ENCODE measurements at places on chromosomes 2 and 18. TPM values are rescaled to one million over a fixed set of nuclear protein-coding genes. Genes with fewer than 3 reads are reported as not detected.
A peak's percentile ranks its signal among the peaks of the same experiment; 100 is the strongest.

Gene GKN2
- not detected for total RNA-seq

Gene IL1RN
- 4.4 TPM for total RNA-seq

Gene C18orf54
- total RNA-seq, result 4.4 TPM

Gene EFEMP1
- not detected for total RNA-seq

DNA sequence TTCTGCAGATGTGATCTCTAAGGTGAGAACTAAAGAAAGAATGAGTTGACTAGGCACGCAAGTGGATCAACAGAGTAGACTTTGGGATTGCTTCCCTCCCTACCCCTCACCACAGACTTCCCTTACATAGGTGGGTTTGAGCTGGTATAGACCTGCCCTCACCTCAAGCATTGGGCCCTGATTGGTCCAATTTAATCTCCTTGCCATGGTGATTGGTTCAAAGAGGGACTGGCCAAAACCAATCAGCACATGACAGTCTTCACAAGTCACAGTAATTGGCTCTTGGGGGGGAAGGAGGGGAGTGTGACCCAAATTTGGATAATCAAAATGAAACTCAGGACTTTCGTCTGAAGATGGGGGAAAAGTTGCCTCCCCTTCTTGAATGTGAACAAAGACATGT, 36.6 kb upstream of the LNPK start:
- DNase-seq, result no peak

DNA sequence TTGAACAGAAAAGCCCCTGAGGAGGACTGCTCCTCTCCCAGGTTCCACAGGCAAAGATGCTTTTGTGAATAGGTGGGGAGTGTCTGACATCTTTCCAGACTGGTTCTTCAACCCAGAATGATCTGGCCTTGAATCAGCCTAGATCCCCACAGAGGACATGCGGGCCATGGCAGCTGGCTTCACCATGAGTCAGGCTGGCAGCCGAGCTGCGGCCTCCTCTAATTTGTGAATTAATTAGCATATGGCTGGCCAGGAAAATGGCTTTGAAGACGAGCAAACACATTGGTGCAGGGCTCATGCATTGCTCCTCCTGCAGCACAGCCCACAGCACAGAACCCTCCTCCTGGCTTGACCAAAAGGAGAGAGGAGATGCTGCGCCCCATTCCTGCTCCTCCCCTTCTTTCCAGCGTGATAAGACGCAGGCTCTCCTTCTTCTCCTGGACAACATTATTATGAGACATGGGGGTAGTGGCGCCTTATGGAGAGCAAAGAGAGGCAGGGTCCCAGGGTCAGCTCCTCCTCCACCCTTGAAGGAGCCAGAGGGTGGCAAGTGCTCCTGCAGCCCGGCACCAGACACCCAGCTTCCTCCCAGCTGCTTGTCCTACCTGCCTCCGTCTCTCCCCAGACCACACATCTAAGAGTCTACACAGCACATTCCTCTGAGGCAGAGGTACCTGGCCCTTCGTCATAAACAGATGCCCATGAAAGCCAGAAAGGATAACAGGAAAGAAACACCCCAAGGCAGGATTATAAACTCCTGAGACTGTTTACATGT, 66.7 kb downstream of the EDAR start:
- no peak for DNase-seq

GRCh38 chr2:120053891-120054290, 41.0 kb downstream of the EPB41L5 start:
- DNase-seq, result no peak

GRCh38 chr2:218662377-218662776, 2.9 kb downstream of the BCS1L start:
- DNase-seq, result no peak

- no peak for DNase-seq
These were observed 38.4 kb downstream of the FIGN start for GRCh38 chr2:163697429-163697828.

- DNase-seq, result no peak
These were observed 483.5 kb upstream of the SALL3 start for GRCh38 chr18:78496079-78496478.

GRCh38 chr18:50806208-50806616, 13.6 kb downstream of the MRO start:
- DNase-seq, result no peak

DNA sequence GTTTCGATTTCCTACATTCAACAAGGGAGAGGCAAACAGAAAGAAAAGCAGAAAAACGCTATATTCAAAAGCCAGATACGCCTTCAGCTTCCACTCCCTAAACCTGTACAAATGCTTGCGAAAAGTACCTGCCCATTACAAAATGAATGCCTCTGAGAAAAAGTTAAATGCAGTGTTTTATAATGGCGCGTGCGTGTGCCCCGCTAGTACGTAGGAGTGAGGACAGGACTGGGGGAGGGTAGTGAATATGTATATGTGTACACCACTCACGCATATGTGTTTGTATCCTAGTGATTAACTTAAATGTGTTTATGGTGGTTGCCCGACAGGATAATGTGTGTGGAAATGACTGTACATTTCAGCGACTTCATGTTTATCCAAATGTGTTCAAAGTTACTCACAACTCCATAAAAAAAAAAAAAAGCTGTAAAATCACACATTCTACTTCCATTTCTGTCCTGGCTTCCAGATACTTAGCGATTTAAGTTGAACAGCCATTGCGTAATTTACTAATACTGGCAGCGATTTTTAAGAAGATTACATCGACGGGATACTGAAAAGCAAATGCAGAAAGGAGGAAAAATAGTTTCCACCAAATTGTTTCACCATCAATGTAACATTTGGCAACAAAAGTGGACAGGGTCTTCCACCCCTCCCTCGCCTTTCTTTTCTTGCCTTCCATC, 1.3 kb downstream of the NEUROD1 start:
- DNase-seq, result no peak

GRCh38 chr18:53752781-53753367, 471.6 kb downstream of the MBD2 start:
- DNase-seq, result no peak

- no peak for DNase-seq
These were observed 141.8 kb downstream of the MYO5B start for GRCh38 chr18:50053111-50053510.

DNA sequence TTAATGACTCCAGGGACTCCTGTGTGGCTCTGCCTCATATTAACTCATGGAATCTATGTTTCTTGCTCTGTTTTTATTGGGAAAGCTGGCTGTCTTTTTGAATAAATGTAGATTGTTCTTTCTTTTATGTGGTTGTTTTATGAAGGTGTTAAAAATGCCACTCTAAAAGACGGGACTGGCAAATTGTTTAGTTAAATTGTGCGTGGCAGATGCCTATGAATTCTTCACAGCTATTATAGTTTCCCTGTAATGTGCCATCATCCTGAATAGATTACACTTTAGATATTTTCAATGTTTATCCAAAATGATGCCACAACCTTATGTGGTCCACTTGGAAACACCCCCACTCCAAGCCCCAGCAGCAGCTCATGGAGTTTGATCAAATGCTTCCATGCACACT, 149.7 kb downstream of the ST6GAL2 start:
- no peak for DNase-seq

DNA sequence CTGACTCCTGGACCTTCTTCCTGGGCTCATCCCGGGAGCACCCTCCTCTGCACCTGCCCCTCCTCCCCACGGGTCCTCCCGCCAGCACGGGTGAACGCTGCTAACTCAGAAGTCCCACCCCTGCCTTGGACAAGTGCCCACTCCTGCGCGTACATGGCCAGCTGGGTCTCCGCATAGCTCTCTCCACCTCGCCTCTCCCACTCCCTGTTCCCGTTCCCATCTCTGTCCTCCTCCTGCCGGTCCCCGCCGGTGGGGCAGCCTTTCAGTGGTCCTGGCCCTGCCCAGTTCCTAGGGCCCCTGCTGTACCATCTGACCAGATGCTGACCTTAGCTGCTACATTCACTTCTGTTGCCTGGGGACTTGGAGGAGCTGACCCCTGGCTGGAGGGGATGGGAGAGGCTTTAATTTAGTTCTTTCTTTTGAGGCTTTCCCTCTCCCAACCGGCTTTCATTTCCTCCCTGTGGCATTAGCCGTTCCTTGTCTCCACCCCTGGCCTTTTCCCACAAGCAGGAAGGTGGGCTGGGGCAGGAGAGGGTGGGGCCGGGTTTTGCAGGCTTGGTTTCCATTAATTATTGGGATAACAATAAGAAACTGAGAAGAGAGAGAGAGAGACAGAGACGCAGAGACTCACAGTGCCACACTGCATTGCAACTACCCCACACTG, 136.1 kb downstream of the SH3BP4 start:
- no peak for DNase-seq

DNA sequence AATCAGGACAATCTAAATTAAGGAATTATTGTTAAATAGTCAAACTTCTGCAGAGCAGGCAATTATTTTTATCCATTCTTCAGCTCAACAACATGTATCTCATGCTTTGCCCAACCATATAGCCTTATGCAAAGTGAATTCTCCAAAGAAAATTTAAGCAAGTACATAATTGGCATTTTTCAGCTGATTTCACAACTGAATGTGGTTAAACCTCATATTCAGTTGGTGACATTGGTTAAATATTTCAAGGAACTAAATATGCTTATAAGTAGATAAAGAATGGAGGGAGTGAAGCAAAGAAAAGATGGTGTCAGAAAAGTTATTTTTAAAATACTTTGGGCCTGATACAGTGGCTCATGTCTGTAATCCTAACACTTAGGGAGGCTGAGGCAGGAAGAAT, 816.2 kb downstream of the NRXN1 start:
- DNase-seq, result no peak

- no peak for DNase-seq
These were observed 458.3 kb upstream of the FANCL start for GRCh38 chr2:58699411-58699810.

DNA sequence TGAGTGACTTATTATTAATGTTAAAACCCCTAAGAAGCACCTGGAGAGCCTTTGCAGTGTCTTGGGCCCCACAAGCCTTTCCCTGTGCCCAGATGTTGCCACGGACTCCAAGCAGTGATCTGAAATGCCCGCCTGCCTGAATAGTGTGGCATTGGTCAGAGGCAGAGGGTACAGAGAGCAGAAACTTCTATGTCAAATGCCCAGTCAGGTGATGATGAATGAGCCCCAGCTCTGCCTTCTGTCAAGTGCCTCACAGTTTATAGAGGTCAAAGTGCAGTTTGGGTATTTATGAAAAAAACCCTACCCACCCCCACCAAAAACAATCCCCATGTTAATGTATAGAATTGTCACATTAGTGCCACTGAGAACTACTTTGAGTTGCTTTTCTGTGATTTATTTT, 170.0 kb upstream of the SIX3 start:
- DNase-seq, result no peak

GRCh38 chr2:232321156-232321816, 57.3 kb upstream of the ALPP start:
- peak; percentile 60 for DNase-seq

All from naive thymus-derived CD4-positive, alpha-beta T cell (primary cell).